Esophagus mucosa (tissue), 1 donor: ENCODE measurements at places on chromosomes 6 and 20.

- no peak for ATAC-seq
Observed at GRCh38 chr20:25207149-25207959, 11.8 kb downstream of the ENTPD6 start.

DNA sequence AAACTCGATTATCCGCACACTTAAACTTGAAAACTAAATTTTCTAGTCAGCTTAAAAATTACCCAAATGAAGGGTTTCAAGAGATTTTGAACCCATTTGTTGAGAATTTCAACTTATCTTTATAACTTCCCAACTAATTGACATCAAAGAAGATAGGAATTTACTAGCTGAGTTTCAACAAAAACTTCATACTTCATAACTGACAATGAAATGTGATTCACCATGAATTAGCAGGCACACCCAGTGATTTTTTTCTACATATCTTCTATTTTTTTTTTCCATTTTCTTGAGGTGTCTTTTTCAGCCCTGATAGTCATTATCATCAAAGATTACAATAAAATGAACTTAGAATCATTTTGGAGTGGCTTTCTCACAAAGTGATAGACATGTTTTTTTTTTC is 26.7 kb downstream of the TNFAIP3 start:
- ATAC-seq, result no peak

DNA sequence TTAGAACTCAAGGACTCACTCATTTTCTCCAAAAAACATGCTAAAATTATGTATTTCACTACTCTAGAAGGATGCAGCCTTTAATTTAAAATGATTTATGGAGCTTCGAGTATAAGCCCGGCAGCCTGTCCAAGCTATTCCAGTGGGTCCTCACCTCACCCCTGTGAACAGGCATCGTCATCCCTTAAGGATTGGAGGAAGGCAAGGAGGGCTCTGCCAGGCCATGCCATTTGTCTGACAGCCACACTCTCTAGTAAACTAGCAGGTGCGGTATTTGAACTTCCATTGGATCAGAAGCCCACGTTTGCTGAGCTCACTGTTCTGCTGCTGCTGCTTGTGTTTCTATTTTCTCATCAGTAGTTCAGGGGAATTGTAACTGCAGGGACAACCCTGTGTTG is 39.8 kb upstream of the NAA20 start:
- no peak for ATAC-seq

DNA sequence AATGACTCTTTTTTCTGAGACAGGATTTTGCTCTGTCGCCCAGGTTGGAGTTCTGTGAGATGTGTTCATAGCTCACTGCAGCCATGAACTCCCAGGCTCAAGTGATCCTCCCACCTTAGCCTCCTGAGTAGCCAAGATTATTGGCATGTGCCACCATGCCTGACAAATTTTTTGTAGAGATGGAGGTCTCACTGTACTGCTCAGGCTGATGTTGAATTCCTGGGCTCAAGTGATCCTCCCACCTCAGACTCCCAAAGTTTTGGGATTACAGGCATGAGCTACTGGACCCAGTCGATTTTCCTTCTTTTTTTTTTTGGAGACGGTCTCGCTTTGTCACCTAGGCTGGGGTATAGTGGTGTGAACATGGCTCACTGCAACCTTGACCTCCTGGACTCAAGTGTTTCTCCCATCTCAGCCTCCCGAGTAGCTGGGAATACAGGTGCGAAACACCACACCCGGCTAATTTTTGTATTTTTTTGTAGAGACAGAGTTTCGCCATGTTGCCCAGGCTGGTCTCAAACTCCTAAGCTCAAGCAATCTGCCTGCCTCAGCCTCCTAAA is 24.3 kb downstream of the BCL2L1 start:
- ATAC-seq, result no peak

GRCh38 chr6:16380220-16380809 is 141.9 kb downstream of the GMPR start:
- ATAC-seq, result no peak

DNA sequence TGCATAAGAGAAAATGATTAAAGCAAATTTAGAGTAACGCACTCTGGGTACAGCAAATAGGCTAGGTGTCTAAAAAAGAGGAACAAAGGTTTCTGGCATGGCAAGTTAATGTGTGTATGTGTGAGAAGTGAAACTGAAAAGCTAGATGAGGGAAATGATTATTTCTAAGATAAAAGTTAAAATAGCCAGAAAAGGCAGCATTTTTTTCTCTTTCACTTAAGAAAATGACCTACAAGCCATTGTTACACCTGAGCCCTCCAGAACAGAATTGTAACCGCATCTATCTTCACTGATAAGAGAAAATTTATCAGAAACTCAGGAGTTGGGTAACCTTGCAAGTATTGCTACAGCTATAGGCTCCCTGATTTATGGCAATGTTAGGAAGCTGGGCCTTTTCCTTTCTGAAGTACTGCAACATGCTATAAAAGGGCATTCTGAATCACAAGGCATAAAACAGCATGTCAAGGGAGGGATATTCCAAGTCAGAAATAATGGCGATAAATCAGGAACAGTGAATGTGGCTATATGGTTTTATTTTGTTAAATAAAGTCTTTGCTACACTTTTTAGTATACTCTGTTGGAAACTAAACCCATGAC is 395.3 kb downstream of the TBC1D32 start:
- no peak for ATAC-seq

GRCh38 chr20:1870792-1871550 is 24.2 kb upstream of the SIRPA start:
- peak; percentile 15 for ATAC-seq

GRCh38 chr6:136347847-136348246 is 58.2 kb upstream of the BCLAF1 start:
- ATAC-seq, result peak; percentile 71

GRCh38 chr6:96784650-96785049 is 52.6 kb downstream of the GPR63 start:
- ATAC-seq, result no peak

GRCh38 chr20:25011261-25011660 is 18.7 kb upstream of the APMAP start:
- no peak for ATAC-seq

- ATAC-seq, result no peak
Observed at GRCh38 chr6:160198606-160199211, 59.9 kb downstream of the SLC22A2 start.

DNA sequence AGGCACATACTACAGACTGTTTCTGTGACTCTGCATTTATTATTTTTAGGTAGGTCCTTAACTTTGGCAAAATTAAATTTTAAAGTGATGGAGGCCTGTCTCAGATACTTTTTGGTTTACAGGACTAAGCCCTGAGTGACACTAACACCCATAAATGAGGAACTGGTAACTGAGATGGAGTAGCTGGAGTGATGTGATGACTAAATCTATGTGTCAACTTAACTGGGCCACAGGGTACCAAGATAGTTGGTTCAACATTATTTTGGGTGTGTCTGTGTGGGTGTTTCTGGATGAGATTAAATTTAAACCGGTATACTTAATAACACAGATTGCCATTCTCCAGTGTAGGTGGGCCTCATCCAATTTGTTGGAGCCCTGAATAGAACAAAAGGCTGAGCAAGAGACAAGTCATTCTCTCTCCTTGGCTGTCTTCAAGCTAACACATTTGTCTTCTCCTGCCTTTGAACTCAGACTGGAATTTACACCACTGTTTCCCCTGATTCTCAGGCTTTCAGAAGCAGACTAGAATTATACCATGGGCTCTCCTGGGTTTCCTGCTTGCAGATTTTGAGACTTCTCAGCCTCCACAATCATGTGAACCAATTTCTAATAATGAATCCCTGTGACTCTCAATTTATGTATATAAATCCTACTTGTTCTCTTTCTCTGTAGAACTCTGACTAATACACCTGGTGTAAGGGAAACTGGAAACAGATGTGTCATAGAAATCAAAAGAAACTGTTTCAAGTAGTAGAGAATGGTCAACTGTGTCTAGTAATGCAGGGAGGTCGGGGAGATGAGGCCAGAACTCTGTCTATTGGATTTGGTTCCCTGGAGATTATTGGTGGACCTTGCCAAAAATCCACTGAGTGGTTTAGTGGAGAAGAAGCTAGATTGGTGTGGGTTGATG is 579.2 kb downstream of the EPM2A start:
- ATAC-seq, result peak; percentile 66

GRCh38 chr6:17705428-17705777 is 1.3 kb downstream of the NUP153 start:
- ATAC-seq, result no peak

- ATAC-seq, result no peak
Observed at GRCh38 chr6:93248631-93249030, 170.7 kb downstream of the EPHA7 start.

GRCh38 chr20:31869942-31870725 is at the start of the genes DUSP15 and TTLL9:
Gene DUSP15, minus strand, starts transcription at chr20:31870527. Its CDS starts 190 bp downstream, at chr20:31870337.
Gene TTLL9, plus strand, starts transcription at chr20:31870634. Its CDS starts 493 bp downstream, at chr20:31871127.
- peak; percentile 46 for ATAC-seq

GRCh38 chr6:167007985-167008384 is 8.8 kb downstream of the CEP43 start:
- ATAC-seq, result no peak

GRCh38 chr6:30782425-30783014 is 38.2 kb upstream of the IER3 start:
- ATAC-seq, result no peak

- ATAC-seq, result no peak
Observed at GRCh38 chr20:57465943-57466342, 59.0 kb downstream of the CTCFL start.

DNA sequence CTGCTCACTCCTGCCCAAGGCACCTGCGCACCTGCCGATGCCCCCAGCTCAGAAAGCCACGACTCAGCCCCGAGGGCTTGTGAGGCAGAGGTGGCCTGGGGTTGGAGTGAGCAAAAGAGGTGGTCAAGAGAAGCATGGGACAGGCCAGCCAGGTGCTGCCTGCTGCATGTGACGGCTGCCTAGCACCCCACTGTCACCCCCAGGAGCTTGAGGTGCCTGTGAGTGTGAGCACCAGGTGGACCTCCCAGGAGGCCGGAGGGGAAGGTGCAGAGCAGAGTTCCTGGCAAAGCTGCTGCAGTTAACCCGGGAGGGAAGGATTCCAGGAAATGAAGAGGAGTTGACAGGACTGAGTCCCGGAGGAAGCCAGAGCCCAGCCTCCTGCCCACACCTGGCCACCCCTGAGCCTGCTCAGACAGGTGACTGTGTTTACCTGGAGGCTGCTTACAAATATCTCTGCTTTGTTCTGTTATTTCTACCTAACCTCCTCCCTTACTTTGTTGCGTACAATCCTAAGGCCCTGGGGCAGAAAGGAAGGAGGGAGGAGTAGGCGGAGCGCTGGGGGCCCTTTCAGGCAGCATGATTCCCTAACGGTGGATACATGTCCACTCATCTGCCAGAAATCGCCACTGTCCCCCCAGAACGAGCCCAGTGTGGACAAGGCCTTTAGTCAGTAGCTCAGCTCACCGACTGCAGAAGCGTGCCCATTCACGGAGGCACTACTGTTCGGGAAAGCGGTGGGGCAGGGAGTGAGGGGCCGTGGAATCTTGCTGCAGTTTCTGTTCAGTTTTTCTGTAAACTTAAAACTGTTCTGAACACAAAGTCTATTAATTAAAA is 87.5 kb upstream of the MPC1 start:
- peak; percentile 28 for ATAC-seq

DNA sequence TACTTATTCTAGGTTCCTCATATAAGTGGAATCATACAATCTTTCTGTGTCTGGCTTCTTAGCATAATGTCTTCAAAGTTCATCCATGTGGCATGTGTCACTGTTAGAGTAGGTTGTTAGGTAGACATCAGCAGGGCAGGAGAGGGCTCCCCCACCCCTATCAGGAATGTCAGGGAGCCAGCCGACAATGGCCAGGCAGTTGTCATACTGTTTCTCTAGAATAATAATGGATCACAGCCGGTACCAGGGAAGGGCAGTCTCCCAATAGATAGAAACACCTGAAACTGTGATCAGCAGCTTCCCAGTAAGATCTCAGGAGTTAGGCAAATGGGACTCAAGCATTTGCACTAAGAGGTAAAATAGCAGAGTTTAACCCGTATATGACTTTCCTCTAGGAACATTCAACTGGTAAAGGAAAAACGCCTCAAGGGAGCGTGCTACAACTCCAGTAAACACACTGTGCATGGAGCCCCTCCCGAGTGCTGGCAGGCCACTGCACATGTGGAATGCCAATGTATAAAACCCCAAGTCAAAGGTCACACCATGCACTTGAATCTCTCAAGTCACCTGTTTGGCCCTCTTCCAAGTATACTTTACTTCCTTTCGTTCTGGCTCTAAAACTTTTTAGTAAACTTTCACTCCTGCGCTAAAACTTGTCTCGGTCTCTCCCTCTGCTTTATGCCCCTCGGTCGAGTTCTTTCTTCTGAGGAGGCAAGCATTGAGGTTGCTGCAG is 29.8 kb upstream of the SIRT5 start:
- no peak for ATAC-seq

DNA sequence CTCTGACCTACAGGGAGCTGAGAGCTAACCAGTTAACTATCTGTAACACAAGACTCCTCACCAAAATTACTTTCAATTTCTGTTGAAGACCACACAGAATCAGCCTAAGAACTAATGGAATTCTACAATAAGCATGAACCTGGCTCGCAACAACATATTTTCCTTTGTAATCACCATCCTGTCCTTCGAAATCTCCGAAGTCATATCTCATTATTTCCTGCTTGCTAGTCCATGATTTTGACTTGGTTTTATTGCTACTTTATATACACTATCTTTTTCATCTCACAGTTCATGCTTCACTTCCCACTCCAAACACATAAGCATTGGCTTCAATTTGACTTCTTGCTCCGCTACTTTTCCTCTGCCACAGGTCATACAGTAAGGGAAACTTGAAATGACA is 405.8 kb upstream of the FKBP1C start:
- ATAC-seq, result no peak

DNA sequence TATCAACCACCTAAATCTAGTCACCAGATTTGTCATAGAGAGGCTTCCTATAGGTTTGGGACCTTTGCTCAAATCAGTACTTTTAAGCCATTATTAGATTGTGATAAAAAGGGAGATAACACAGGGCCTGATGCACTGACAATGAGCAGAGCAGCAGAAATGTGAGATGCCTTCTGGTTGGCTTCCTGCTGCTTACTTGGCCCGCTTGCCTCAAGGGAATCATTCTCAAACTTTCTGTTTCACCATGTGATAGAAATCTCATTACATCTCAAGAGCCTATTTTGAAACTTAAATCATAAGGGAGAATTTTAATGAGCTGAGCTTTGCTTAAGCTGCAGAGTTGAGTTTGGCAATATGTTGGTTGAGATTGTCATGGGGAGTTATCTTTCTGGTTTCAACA is 606.0 kb downstream of the DHX35 start:
- ATAC-seq, result no peak

DNA sequence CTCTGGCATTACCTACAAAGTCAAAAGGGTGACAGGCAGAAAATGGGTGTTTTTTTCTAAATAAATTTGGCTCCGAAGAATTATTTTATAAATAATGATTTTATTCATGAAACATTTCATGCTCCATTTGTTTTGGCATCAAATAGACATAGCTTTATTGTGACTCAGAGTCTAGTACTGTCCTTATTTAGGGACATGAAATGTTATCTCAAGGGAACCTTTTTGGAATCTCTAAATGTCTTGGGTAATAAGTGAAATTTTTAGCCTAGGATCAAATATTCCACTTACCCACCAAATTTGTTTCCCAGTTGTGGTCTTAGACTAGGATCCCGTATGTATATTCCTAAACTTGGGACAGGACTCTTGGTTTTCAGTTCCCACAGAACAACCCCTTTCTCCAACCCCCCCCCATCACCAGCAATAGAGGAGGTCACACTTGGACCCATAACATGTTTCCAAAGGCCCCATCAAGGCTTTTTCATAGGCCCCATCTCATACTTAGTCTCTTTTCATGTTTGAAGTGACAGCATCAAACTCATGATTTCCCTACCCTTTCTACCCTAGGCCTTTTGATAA is 81.8 kb downstream of the JAG1 start:
- no peak for ATAC-seq
